ENCODE measurements at places on chromosomes 6 and 20. TPM values are rescaled to one million over a fixed set of nuclear protein-coding genes. Genes with fewer than 3 reads are reported as not detected.

DNA sequence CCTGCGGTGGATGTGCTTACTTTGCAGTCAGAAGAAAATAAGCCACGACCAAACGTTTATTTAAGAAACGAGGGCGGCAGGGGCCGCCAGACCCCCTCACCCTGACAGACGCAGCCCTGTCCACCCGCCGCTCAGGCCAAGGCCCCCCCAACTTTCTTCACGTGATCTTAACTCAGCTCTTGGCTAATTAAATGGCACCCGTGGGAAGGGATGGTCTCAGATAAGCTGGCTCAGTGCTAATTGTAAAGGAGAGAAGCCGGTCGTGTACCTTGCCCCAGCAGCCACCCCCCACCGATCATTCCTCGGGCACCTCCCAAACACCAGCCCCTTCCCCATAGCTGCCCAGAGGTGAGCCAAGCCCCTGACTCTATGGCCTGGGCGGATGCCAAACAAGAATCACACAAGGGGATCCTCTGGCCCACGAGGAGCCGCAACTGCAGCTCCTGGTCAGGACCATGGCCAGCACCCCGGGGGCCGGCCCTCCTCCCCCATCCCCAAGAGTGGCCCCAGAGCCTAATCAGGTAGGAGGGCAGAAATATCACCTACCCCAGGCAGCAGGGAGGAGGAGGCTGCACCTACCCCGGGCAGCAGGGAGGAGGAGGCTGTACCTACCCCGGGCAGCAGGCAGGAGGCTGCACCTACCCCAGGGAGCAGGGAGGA, 11.2 kb downstream of the KCNQ2 start:
- DNase-seq: peak; percentile 42
- H3K36me3 ChIP-seq: no peaks in the 10 kb centered on the region
- no peak overlapping the region for H3K4me3 ChIP-seq
- H3K27me3 ChIP-seq: peaks cover 5% of the 10 kb centered on the region

- H3K27ac ChIP-seq: no peak overlapping the region
- DNase-seq: no peak
- H3K4me1 ChIP-seq: no peaks in the 10 kb centered on the region
Measured at GRCh38 chr6:68716620-68717019, 81.5 kb downstream of the ADGRB3 start.

Gene TMC2
- not detected for total RNA-seq

Gene NOL7
- total RNA-seq: 71.6 TPM

Gene FERMT1
- total RNA-seq: not detected

- no peaks in the 10 kb centered on the region for H3K36me3 ChIP-seq
- H3K27ac ChIP-seq: no peak overlapping the region
- DNase-seq: no peak
- H3K4me1 ChIP-seq: no peaks in the 10 kb centered on the region
- peaks cover 51% of the 10 kb centered on the region for H3K27me3 ChIP-seq
- H3K4me3 ChIP-seq: no peak overlapping the region
Measured at GRCh38 chr20:32036716-32037485, 15.1 kb upstream of the HCK start.

Gene USP49
- total RNA-seq: 7.8 TPM

- H3K4me3 ChIP-seq: peak overlapping the region; percentile 97
- H3K27ac ChIP-seq: peak overlapping the region; percentile 99
- H3K4me1 ChIP-seq: peaks cover 35% of the 10 kb centered on the region
- no peak for DNase-seq
- H3K36me3 ChIP-seq: peaks cover 24% of the 10 kb centered on the region
- H3K27me3 ChIP-seq: peaks cover 12% of the 10 kb centered on the region
Measured at GRCh38 chr6:44386364-44386928, 1.1 kb upstream of the CDC5L start.

- H3K27me3 ChIP-seq: peaks cover 2% of the 10 kb centered on the region
- peaks cover 7% of the 10 kb centered on the region for H3K4me1 ChIP-seq
- no peak for DNase-seq
- H3K27ac ChIP-seq: no peak overlapping the region
- H3K36me3 ChIP-seq: no peaks in the 10 kb centered on the region
Measured at GRCh38 chr6:11149551-11149950, 38.0 kb upstream of the ERVFRD-1 start.

- DNase-seq: no peak
- no peaks in the 10 kb centered on the region for H3K4me1 ChIP-seq
- H3K27ac ChIP-seq: no peak overlapping the region
- no peaks in the 10 kb centered on the region for H3K27me3 ChIP-seq
- H3K4me3 ChIP-seq: no peak overlapping the region
Measured at GRCh38 chr6:152135755-152136448, 328.4 kb downstream of the ESR1 start.

Gene PNLDC1
- total RNA-seq: 0.79 TPM

Gene EPPIN
- not detected for total RNA-seq

Gene FAM83C
- total RNA-seq: not detected

- no peak overlapping the region for H3K4me3 ChIP-seq
- H3K36me3 ChIP-seq: no peaks in the 10 kb centered on the region
- DNase-seq: no peak
- H3K4me1 ChIP-seq: peaks cover 3% of the 10 kb centered on the region
- no peak overlapping the region for H3K27ac ChIP-seq
Measured at GRCh38 chr20:38225900-38226263, 34.7 kb downstream of the KIAA1755 start.

Gene TTI1
- total RNA-seq: 32.2 TPM

DNA sequence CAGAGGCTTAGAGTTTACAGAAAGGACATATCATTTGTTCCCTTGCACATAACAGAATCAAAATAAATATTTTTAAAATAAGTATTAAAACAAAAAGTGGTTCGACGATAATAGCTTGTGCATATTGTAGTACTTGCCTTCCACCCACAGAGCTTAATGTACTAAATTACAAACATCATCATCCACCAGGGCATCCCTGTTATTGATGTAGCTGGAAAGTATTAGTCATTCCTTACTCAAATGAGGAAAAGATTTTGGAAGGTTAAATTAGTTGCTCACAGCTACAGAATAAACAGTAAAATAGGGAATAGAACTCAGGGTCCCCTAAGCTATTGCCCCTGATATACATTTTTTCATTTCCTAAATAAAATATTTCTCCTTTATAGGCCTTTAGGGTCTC, 150.3 kb downstream of the PTPRK start:
- no peaks in the 10 kb centered on the region for H3K4me1 ChIP-seq
- no peaks in the 10 kb centered on the region for H3K27me3 ChIP-seq
- no peaks in the 10 kb centered on the region for H3K36me3 ChIP-seq
- no peak overlapping the region for H3K27ac ChIP-seq
- no peak for DNase-seq

DNA sequence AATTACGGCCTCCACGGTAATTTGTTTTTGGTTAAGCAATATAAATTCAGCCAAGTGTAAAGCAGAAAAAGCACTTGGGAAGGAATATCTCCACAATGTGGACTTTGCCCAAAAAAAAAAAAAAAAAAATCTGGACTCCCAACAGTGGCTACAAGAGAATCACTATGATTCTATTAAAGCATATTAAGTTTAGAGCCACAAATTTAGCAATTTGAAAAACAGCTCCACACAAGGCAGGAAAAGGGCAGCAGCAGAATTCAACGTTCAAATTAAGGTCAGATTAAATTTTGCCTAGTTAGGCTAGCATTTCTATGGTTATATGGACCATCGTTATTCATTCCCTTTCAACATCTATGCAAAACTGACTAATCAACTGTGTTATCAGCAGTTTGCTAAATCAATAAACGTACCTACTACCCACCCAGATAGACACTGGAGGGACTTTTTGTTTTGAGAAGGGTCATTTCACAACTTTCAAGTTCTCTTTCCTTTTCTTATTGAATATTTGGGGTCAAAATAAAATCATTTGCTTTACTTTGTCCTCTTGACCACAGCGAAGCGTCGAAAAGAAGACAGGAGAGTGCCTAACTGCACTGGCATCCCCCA, 1.0 kb downstream of the MCM9 start:
- peaks cover 41% of the 10 kb centered on the region for H3K36me3 ChIP-seq
- peak overlapping the region; percentile 90 for H3K27ac ChIP-seq
- DNase-seq: no peak
- H3K4me1 ChIP-seq: peaks cover 24% of the 10 kb centered on the region
- no peaks in the 10 kb centered on the region for H3K27me3 ChIP-seq

Gene MATN4
- not detected for total RNA-seq

- H3K4me1 ChIP-seq: peaks cover 28% of the 10 kb centered on the region
- no peaks in the 10 kb centered on the region for H3K27me3 ChIP-seq
- DNase-seq: no peak
- H3K27ac ChIP-seq: no peak overlapping the region
- no peak overlapping the region for H3K4me3 ChIP-seq
Measured at GRCh38 chr6:69789578-69789977, 7.2 kb downstream of the LMBRD1 start.

Measured in activated CD8-positive, alpha-beta T cell treated with anti-CD3 and anti-CD28 coated beads, Interleukin-2, amount 10 ng/mL, durations not matched to agents 7 days and 5 days (primary cell).